ENCODE measurements at places on chromosomes 7 and 10.

GRCh38 chr7:113015034-113015645 lies 71.5 kb downstream of the GPR85 start:
- no peak for DNase-seq

DNA sequence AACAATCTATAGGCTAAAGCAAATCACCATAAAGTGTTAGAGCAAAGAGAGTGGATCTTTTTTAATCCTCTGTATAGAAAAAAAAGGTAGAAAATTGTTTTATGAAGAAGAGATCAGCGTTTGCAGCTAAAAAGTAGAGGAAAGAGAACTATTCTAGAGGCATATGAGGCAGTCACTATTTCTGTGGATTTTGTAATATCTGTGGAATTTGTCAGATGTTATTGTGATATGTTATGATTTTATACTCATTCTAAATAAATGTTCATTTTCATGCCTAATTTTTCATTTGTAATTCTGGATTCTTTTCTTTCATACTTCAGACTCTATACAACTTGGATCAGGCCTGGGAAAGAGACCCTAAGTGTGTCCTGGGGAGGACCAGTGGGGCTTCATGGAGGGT lies 295.0 kb upstream of the LYZL1 start:
- DNase-seq: no peak

GRCh38 chr10:100827819-100828737 lies 82.7 kb downstream of the PAX2 start:
- no peak for DNase-seq

- no peak for DNase-seq
These were observed 26.8 kb upstream of the AQP1 start for GRCh38 chr7:30884881-30885280.

DNA sequence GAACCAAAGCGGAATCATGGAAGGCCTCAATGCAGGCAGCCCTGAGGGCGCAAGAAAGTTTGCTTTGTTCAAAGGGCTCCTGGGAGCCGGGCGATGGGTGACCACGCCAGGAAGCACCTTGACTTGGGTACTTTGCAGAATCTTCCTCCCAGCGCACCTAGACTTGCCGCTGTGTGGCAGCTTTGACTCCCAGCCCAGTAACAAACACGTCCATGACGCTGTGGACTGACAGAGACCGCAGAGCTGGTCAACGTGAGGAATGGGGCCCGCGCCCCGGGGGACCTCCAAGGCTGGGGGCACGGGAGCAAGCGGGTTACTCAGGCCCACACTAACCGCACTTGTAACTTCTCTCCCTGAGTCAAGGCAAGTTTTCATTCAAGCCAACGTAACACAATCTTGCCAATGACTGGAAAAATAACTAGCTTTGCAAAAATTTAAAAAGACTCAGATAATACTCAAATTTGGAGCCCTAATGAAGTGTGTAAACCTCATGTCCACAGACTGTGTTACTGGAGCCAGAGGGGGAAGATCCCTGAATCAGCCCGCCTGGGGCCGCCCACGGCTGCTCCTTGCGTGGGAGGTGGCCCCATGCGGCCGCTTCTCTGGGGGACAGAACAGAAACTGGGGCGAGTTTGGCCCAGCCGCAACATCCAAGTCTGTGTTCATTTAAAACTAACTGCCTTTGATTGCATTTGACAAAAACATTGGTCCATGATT lies 130.8 kb downstream of the DNAJB6 start:
- DNase-seq: no peak

- no peak for DNase-seq
These were observed 2.0 kb upstream of the DNAJC12 start for GRCh38 chr10:67839951-67840350.

DNA sequence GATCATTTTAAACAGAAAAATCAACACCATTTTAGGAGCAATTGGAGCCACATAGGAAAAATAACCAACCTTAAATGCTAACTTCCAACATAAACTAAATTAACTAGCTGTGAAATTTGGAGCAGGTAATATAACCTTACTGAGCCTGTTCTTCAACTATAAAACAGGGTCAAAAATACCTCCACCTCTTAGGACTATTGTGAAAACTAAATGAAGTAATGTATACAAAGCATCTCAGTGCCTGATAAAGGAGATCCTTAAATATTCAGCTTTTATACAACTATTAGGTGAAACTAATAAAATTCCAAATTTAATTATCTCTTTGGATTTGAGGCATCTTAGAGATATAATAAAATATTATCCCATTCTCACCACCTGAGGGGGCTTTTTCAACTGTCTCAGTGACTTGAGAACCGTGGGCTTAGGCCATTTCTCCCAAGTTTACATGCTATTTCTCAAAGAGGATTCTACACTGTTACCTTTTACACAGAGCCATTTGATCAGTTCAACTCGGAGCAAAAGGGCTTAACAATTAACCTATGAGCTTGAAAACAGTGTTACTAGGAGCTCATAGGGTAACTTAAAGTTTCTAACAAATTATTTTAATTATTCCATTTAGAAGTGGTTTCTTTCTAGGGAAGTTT lies 165.0 kb upstream of the ASAH2 start:
- no peak for DNase-seq
